GM23338 (cell line): ENCODE measurements at places on chromosomes 5 and 9.
A peak's percentile ranks its signal among the peaks of the same experiment; 100 is the strongest.

DNA sequence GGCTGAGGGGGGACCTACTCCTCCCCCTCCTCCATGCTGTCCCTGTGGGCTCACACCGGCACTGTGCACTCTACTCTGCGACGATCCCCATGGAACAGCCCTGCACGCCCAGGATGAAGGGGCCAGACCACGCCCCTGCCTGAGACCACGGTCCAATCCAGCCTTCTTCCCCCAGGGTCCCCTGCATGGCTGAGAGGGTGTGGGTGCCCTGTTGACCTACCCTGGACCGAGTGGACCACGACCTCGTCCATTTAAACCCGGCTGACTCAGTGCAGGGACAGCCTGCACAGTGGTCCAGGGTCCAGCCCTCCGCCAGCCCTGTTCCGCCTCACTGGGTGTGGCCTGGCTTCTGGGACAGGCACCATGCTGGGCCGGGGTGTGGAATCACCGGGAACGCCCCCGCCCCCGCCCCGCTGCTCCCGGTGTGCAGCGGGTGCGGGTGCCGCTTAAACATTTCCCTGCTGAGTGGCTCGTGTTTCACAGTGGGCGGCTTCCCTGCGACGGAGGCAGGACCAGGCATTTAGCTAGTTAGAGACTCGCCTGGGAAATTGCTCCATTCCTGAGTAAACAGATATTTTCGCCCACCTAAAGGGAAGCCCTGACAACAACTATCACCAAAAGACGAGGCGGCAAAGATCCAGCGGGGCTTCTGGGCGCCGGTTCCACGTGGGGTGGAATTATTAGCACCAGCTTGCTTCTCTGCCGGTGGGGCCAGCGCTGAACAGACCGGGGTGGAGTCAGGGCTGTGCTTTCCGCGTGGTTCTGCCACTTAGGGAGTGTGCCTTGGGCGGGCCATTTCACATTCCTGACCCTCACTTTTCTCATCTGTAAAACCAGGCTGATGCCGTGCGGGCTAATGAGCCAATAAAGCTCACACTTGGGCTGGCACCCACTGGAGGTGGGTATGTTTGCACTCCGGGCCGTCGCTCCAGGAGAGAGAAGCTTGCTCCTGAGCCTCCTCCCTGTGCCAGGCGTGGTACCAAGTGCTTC, 22.6 kb downstream of the DBH start:
- no peaks in the 10 kb centered on the region for H3K27me3 ChIP-seq
- DNase-seq: no peak
- 0 out of 2 replicates have a peak overlapping the region, but pooled peaks have one; percentile 30 for H3K4me3 ChIP-seq
- no peak overlapping the region for H3K27ac ChIP-seq

GRCh38 chr5:67878933-67879332, 336.6 kb upstream of the PIK3R1 start:
- no peak for DNase-seq
- no peaks in the 10 kb centered on the region for H3K4me1 ChIP-seq
- no peak overlapping the region for H3K27ac ChIP-seq
- no peaks in the 10 kb centered on the region for H3K36me3 ChIP-seq
- H3K27me3 ChIP-seq: no peaks in the 10 kb centered on the region

DNA sequence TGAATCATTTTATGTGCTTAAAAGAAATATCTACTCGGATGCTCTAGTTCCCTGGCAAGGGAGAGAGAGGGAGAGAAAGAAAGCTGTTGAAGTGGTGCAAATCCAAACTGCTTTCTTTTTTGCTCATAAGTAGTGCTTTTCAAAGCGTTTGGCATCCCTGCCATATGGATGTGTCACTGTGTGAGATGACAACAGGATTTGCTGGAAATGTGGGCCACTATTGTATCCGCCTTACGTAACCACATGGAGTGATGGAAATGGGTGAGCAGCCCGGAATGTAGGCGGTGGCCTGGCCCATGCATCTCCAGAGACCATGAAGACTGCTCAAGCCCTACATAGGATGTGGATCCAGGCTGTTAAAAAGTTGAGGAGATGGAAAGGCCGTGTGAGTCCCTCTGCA, 30.8 kb downstream of the TJP2 start:
- no peaks in the 10 kb centered on the region for H3K27me3 ChIP-seq
- peaks cover 47% of the 10 kb centered on the region for H3K4me1 ChIP-seq
- no peak overlapping the region for H3K4me3 ChIP-seq
- no peaks in the 10 kb centered on the region for H3K36me3 ChIP-seq

- no peak overlapping the region for H3K27ac ChIP-seq
- no peak for DNase-seq
- H3K4me1 ChIP-seq: peaks cover 30% of the 10 kb centered on the region
- no peaks in the 10 kb centered on the region for H3K36me3 ChIP-seq
- H3K4me3 ChIP-seq: no peak overlapping the region
- H3K27me3 ChIP-seq: no peaks in the 10 kb centered on the region
These were observed 47.7 kb upstream of the ZNF366 start for GRCh38 chr5:72554897-72555296.

DNA sequence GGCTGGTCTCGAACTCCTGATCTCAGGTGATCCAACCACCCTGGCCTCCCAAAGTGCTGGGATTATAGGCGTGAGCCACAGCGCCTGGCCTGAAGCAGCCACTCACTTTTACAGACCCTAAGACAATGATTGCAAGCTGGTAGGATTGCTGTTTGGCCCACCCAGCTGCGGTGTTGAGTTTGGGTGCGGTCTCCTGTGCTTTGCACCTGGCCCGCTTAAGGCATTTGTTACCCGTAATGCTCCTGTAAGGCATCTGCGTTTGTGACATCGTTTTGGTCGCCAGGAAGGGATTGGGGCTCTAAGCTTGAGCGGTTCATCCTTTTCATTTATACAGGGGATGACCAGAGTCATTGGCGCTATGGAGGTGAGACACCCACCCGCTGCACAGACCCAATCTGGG, 1.5 kb downstream of the CA9 start:
- H3K27ac ChIP-seq: no peak overlapping the region

DNA sequence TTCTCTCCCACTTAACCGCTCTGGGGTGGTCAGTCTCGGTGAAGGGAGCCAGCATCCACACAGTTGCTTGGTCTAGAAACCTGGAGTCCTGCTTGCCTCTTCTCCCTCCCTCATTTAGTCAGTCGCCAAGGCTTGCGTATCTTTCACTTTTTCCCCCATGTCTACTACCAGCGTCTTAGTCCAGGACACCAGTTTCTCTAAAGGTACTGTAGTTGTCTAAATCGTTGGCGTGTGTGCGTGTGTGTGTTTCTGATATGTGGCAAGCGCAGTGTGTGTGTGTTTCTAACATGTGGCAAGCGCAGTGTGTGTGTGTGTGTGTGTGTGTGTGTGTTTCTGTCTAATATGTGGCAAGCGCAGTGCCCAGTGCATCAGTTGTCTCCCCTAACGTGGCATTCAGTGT, 641 bp downstream of the ATP6V1G1 start:
- peaks cover 10% of the 10 kb centered on the region; the same call in 1 of the 2 replicates for H3K36me3 ChIP-seq
- peaks cover 21% of the 10 kb centered on the region for H3K4me1 ChIP-seq
- no peaks in the 10 kb centered on the region for H3K27me3 ChIP-seq

DNA sequence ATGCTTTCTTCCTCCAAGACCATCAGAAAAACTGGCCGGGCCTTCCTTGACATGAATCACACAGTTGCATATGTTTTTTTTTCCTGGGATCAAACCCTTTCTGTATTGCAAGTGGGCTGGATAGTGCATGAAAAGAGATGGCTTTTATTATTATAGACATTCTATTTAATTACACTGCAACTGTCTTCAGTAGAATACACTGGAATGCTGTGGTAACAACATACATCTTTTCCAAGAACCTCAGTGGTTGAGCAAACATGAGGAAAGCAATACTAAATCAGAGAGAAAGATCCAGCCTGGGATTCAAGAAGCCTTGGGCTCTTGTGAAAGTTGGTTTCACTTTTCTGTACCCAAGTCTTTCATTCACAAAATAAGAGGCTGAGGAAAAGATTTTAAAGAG, 193.0 kb downstream of the DMAC1 start:
- H3K27me3 ChIP-seq: no peaks in the 10 kb centered on the region
- H3K36me3 ChIP-seq: no peaks in the 10 kb centered on the region
- no peaks in the 10 kb centered on the region for H3K4me1 ChIP-seq
- H3K27ac ChIP-seq: no peak overlapping the region
- no peak for DNase-seq

- H3K27ac ChIP-seq: no peak overlapping the region
- H3K27me3 ChIP-seq: no peaks in the 10 kb centered on the region
- peaks cover 38% of the 10 kb centered on the region for H3K4me1 ChIP-seq
- H3K36me3 ChIP-seq: no peaks in the 10 kb centered on the region
- no peak for DNase-seq
These were observed 79.2 kb upstream of the SPRY4 start for GRCh38 chr5:142404046-142404477.

- no peaks in the 10 kb centered on the region for H3K27me3 ChIP-seq
- H3K4me3 ChIP-seq: no peak overlapping the region
- no peak overlapping the region for H3K27ac ChIP-seq
- DNase-seq: no peak
- H3K4me1 ChIP-seq: peaks cover 4% of the 10 kb centered on the region; the same call in 1 of the 2 replicates
These were observed 321.4 kb upstream of the DAP start for GRCh38 chr5:11082404-11082945.

GRCh38 chr5:90161414-90161813, 248.1 kb downstream of the CETN3 start:
- no peaks in the 10 kb centered on the region for H3K27me3 ChIP-seq
- no peak overlapping the region for H3K27ac ChIP-seq
- peak; percentile 85 for DNase-seq
- H3K4me1 ChIP-seq: peaks cover 13% of the 10 kb centered on the region
- H3K36me3 ChIP-seq: no peaks in the 10 kb centered on the region
- no peak overlapping the region for H3K4me3 ChIP-seq

DNA sequence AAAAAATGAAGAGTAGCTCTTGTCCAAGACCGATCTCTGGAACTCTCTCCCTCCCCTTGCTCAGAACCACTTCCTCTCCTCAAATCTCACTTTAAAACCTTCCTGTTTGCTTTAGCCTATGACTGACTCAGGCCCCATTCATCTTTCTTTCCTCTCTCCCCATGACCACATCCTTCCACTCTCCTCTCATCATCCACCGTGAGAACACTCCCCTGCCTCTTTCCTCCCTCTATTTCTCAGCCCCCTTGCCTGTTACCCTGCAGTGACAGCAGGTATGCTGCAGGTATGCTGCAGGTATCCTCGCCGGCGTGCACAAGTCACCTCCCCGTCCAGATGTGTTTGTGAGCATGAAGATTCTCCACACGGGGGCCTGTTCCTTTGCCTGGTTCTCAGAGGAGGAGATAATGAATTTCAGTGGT, 505.3 kb downstream of the CCDC171 start:
- no peaks in the 10 kb centered on the region for H3K27me3 ChIP-seq
- H3K36me3 ChIP-seq: no peaks in the 10 kb centered on the region
- H3K4me1 ChIP-seq: peaks cover 13% of the 10 kb centered on the region
- H3K4me3 ChIP-seq: no peak overlapping the region
- H3K27ac ChIP-seq: no peak overlapping the region

- no peaks in the 10 kb centered on the region for H3K27me3 ChIP-seq
- no peaks in the 10 kb centered on the region for H3K36me3 ChIP-seq
These were observed 272.1 kb downstream of the RASEF start for GRCh38 chr9:82790875-82791274.

DNA sequence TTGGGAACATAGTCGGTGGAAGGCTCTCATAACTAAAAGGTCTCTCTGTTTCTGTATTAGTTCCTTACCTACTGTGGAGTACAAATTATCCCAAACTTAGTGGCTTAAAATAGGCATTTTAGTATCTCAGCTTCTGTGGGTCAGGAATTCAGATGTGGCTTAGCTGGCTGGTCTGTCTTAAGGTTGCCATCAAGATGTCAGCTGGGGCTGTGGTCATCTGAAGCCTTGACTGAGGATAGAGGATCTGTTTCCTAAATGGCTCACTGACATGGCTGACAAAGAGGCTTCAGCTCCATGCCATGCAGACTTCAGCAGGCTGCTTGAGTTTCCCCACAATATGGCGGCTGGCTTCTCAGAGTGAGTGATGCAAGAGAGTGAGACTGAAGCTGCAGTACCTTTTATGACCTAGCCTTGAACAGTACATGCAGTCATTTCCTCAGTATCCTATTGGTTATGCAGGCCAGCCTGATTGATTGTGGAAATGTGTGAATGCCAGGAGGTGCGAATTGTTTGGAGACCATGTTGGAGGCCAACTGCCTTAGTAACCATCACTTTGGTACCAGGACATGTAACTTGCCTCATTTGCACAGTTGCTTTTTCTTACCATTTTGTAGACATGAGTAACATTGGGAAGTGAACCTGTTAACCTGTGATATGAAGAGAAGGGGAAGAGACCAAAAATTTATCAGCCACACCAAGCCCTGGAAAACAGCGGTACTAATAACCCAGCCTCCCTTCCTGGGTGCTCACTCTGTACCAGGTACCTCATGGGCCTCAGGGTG, 152.8 kb upstream of the IER5L start:
- DNase-seq: peak; percentile 36
- no peaks in the 10 kb centered on the region for H3K27me3 ChIP-seq
- H3K4me3 ChIP-seq: no peak overlapping the region
- H3K36me3 ChIP-seq: no peaks in the 10 kb centered on the region

- H3K27me3 ChIP-seq: no peaks in the 10 kb centered on the region
- DNase-seq: peak; percentile 80
These were observed 7.6 kb upstream of the FAM240B start for GRCh38 chr9:38727497-38728001.

DNA sequence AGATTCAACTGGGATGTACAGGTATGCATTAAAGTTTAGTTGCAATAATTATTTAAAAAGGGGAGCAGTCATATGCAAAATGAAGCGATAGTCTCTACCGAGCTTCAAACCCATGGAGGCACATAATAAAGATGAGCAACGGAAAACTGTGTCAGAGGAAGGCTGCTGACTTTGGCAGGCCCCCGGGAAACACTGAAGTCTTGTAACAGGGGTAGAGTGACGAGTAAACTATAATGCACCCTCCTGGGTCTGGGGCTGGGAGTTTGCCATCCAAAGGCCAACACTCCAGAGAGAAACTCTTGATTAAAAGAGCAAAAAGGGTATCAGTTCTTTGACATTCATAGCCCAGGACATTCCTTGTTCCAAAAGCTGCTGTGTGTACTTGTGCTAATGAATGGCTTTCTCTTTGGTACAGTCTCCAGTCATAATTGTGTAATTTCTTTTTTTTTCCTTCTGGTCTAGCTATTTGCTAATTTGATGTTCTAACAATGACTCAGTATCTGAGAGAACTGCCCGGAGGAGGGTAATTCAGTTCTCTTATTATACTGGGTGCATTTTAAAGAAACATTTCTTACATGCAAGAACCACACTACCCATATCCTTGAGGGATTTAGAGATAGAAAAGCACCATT, 59.2 kb downstream of the TNC start:
- H3K27ac ChIP-seq: no peak overlapping the region
- DNase-seq: no peak
- no peaks in the 10 kb centered on the region for H3K27me3 ChIP-seq
- H3K4me1 ChIP-seq: 0 out of 2 replicates have a peak, but pooled peaks cover 4% of the 10 kb centered on the region
- H3K4me3 ChIP-seq: no peak overlapping the region

DNA sequence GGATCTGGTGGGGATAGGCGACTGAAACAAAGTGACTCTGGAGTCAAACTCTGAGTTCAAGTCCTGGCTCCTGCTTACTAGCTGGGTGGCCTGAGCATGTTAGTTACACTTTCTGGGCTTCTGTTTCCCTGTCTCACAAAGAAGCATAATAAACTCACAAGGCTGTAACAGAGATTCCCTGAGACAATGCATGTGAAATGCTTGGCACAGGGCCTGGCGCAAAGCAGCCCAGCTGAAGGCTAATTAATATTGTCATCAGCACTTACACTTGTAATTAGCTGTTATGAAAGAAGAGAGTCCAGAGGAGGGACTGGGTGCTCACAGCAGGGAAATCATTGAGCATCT, 64.1 kb upstream of the SPOCK1 start:
- H3K36me3 ChIP-seq: no peaks in the 10 kb centered on the region
- no peaks in the 10 kb centered on the region for H3K27me3 ChIP-seq
- no peak overlapping the region for H3K4me3 ChIP-seq
- H3K4me1 ChIP-seq: peaks cover 3% of the 10 kb centered on the region; the same call in 1 of the 2 replicates
- H3K27ac ChIP-seq: no peak overlapping the region
